Heart right ventricle (tissue), 16 donors: ENCODE measurements at places on chromosomes 16 and 17. TPM values are rescaled to one million over a fixed set of nuclear protein-coding genes. Genes with fewer than 3 reads are reported as not detected.

PRSS33 gene
- 0.60 TPM for total RNA-seq

ELMO3 gene
- total RNA-seq, result 0.24 TPM

CSH1 gene
- not detected for total RNA-seq

HEATR9 gene
- not detected for total RNA-seq

ADORA2B gene
- total RNA-seq, result 1.0 TPM

DOC2B gene
- 4.6 TPM for total RNA-seq

DNA sequence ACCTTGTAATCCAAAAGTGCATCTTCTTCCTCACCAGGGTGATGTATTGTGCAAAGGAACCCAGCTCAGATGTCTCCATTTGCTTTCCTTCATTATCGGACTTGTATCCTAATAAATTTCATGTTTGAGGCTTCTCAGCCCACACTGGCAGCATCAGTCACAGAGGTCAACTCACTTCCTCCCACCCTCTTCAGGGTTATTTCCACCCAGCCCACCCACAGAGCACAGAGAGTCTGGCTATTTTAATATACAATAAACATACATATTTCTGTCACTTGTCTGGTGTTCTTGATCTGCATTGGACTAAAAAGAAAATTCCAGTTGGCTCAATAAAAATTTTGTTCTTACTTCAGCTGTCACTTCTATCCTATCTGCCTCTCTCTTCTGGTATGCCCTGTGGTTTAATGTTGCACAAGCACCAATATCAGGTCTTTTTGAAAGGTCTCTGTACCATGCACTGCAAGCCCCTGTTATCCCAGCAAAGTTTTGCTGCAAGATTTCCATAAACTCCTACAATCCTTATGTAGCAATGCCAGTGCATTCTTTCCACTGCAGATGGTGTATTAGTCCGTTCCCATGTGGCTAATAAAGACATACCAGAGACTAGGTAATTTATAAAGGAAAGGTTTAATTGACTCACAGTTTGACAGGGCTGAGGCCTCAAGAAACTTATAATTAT lies 201.8 kb downstream of the CDH11 start:
- DNase-seq, result no peak

DNA sequence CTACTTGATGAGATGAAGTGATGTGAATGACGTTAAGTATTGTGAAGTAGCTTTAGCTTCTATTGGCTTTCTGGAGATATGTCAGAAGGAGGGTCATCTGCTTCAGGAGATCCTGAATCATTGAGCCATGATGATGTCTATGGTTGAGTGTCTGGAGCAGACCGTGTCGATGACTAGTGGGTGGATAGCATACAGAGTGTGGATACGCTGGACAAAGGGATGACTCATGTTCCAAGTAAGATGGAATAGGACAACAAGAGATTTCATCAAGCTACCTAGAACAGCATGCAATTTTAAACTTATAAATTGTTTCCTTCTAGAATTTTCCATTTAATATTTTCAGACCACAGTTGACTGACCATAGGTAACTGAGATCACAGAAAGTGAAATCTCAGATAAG lies 116.1 kb upstream of the RBBP6 start:
- DNase-seq, result no peak

- DNase-seq, result no peak
Measured at GRCh38 chr16:14600164-14600563, 29.9 kb downstream of the PARN start.

DNA sequence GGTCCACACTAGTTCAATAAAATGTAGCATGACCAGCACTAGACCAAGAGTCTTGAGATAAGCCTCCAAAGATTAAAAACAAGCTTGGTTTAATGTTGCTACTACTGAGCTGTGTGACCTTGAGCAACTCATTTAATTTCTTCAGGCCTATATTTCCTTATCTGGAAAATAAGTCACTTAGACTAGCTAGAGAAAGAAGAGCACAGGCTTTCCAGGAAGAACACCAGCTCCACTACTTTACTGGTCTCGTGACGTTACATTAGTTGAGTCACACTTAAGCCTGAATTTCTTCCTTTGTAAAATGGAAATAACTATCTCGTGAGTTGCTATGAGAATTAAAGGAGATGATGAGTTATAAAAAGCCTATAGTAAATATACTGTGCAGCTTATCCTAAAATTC lies 5.4 kb downstream of the HELZ start:
- DNase-seq, result no peak

DNA sequence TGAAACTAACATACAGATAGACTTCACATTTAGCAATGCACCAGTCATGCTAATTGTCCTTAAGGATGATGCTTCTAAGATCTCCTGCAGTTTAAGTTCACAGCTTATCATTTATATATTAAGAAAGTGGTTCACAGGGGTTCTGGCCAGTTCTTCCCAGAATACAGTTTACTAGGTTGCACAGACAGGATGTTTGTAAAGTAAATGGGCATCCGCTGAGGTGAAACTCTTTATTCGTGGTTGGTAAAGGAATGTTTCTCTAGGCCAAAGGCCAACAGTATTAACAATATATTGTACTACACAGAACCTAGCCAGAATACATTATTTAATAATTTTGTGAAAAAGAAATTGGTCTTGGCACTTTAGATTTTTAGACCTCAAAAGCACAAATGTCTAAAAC lies 1427.3 kb downstream of the CDH8 start:
- no peak for DNase-seq

DNA sequence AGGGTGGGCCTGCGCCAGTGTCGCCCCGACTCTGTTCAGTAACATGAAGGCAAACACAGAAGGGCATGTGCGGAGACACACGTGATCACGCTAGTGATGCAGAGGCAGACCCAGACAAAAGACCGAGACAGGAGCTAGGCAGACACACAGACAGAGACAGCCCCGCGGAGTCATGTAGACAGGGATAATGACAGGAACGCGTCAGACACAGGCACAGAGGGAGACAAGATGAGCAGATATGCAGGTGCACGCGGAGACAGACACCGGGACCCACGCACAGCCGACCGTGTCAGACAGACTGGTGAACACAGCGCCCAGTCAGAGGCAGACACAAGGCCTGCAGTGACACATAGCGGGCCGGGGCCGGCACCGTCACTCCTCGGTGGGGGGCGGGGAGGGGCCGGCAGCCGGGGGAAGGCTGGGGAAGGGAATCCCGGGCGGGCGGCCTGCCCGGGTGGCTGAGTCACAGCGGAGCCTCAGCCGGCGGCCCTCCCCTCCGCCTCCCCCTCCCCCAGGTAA lies 7.4 kb downstream of the KDM6B start:
- DNase-seq, result peak; percentile 89

GRCh38 chr17:79154951-79155585 lies 80.4 kb downstream of the ENGASE start:
- no peak for DNase-seq

DNA sequence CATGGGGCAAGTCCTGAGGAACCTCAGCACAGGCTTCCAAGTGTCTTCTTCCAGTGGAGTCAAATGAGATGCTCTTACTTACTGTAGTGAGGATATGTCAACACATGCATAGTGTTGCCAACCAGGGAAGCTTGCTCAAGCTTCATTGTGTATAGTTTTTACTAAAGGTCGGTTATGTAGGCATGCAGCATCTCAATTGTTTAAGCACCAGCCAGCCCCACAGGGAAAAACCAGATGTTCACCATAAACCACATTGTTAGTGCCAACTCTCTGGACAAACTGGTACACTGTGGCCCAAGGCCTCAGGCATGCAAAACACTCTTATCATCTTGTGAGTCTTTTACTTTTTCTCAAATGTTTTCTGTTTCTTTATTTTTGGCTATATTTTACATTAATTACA lies 152.1 kb downstream of the PHKB start:
- DNase-seq, result no peak

- DNase-seq, result no peak
Measured at GRCh38 chr16:10558305-10558704, 22.1 kb downstream of the EMP2 start.

DNA sequence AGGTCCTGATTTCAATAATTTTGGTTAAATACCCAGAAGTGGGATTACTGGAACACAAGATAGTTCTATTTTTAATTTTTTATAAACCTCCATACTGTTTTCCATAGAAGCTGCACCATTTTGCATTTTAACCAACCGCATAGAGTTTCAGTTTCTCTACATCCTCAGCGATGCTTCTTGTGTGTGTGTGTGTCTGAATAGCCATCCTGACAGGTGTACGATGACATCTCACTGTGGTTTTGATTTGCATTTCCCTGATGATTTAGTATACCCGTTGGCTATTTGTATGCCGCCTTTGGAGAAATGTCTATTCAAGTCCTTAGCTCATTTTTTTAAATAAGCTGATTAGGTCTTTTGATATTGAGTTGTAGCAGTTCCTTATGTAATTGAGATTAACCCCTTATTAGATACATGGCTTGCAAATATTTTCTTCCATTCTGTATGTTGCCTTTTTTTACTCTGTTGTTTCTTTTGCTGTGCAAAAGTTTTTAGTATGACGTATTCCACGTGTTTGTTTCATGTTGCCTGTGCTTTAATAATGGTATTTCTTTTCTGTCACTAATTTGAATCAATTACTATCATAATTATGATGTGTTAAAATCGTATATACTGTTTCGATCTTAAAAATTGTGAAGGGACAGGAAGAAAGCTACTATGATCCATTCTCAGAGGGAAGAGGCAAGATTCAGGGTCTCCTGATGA lies 227.2 kb upstream of the MON1B start:
- DNase-seq, result no peak

- no peak for DNase-seq
Measured at GRCh38 chr16:57711346-57711745, 16.7 kb downstream of the DRC7 start.

DNA sequence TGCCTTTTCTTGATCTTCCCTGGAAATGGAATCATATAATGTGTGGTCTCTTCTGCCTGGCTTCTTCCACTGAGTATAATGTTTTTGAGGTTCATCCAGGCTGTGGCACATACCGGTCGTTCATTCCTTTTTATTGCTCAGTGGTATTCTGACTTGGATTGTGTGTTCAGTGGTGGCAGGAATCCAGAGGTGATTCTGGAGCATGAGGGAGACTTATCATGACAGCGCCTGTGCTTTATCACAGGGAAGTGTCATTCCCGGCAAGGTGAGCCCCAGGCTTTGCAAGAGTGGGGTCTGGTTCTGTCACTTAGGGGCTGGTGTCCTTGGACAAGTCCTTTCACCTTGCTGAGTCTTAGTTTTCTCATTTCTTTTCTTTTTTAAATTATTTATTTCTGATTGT lies 53.0 kb downstream of the IRX3 start:
- no peak for DNase-seq

- DNase-seq, result no peak
Measured at GRCh38 chr17:80811181-80812105, 180.2 kb upstream of the CHMP6 start.

DNA sequence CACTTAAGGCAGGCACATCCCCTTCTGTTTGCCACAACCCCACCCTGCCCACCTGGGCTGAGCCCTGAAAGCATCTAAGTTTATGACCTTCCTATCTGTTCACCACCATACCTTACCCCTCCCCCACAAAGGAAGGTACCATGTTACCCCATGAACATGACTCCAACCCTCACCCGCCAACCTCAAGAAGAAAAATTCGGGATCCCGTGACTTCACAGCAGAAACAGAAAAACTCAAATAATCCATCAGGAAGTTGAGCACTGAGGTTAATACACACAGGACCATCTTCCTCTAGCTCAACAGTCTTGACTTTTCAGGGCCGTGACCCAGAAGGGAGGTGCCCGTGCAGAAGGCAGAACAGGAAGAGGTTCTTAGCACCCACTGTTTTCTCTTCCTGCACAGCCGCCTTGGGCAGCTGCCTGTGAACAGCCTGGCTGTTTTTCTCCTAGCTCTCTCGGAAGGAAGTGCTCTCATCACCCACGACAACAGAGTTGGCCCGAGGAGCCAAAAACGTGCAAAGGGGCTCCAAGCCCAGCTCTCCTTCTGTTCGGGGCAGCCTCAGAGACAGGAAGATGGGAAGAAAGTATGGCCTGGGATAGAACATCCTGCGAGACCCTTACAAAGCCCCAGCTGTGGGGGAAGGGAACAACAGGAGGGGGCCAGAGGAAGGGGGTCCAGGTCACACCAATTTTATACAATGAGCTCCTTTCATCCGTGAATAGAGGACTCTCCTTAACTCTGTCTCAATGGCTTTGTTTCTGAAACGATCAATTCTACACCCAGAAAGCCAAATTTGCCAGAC lies 101.1 kb downstream of the XYLT1 start:
- peak; percentile 52 for DNase-seq

GRCh38 chr17:41052566-41052965 lies 2.5 kb downstream of the KRTAP2-2 start:
- DNase-seq, result no peak

DNA sequence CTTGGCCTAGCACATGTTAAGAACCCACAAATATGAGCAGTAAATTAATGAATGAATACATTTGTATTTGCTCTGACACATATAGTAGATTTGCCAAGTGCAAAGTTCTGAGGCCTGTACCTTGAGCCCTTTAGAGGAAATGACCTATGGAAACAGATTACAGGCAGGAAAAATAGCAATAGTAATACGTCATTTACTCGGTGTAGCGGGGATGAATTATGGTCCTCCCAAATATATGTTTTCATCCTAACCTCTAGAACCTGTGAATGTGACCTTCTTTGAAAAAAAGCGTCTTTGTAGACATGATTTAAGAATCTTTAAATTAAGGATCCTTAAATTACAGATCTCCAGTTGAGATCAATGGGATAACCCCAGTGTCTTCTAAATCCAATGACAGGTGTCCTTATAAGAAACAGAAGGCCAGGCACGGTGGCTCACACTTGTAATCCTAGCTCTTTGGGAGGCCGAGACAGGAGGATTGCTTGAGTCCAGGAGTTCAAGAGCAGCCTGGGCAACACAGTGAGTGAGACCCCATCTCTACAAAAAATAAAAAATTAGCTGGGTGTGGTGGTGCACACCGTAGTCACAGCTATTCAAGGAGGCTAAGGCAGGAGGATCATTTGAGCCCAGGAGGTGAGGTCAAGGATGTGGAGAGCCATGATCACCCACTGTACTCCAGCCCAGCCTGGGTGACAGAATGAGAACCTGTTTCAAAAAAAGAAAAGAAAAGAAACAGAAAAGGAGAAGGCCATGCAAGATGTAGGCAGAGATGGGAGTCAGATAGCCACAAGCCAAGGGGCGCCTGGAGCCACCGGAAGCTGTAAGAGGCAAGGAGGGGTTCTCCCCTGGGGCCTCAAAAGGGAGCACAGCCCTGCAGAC lies 5.1 kb upstream of the ITPRIPL2 start:
- no peak for DNase-seq

- no peak for DNase-seq
Measured at GRCh38 chr17:80539022-80539641, 5.5 kb upstream of the RPTOR start.

DNA sequence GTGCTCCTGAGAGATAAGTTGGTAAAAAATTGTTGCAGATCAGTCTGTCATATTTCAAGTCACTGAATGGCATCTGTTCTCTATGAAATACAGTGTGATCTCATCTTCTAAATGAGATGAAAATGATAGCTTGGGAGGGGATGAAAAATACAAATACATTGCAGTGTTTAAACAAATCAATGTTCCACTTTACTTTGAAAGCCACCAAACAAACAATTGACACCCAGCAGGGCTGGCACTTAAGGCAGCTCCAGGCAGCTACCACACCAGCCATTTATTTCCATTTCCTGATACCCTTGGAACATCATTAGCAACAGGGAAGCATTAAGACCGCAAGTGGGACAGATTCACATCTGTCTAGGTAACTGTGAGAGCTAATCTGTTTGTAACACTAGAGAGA lies 827.6 kb upstream of the KIF2B start:
- no peak for DNase-seq
